ENCODE measurements at places on chromosomes 5 and 9.

- no peak for DNase-seq
Measured at GRCh38 chr9:37870081-37870798, 33.7 kb downstream of the SLC25A51 start.

DNA sequence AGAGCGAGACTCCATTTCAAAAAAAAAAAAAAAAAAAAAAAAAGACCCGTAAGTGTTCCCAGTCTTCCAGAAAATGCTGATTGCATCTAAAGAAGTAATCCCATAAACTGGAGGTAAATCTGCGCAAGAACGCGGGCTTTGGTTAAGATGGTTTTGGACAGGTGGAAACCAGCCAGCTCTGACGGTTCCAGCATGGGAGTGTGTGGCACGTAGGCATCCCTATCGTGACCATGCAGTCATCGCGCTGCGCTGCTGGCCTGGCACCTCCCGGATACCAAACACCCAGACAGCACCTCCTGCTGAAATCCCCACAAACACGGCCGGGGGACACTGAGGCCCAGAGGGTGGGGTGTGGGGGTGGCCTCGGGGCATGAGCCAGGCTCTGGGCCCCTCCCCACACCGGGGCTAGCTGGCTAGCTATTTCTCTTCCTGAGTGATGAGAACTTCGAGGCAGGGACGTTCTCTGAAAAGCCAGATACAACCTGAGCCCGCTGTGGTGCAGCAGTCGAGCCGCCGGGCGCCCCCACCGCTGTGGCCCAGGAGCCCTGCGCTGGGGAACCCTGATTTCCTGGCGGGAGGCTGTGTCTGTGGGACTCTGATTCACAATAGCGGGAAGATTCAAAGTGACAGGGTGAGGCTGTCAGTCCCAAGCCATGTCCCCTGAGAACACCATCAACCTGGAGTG, 32.2 kb upstream of the NOTCH1 start:
- DNase-seq: no peak

DNA sequence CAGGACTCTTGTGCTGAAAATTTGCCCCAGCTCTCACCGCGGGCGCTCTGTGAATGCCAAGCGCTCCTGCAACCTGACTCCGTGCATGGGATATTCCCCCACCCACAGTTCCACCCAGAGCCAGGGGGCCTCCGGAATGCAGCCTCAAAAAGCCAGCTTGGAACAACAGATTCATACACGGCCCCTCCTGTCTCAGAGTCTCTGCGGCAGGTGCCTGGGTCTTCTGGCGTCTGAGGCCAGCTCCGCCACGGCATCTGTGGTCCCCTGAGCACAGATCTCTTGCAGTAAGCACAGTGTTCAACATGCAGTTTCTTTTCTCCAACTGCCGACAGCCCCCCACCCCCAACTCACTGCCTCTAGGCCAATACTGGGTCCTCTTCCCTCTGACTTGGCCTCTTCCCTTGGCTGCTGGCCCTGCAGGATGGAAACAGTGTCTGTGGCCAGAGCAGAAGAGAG, 355.7 kb upstream of the IRX2 start:
- DNase-seq: no peak

DNA sequence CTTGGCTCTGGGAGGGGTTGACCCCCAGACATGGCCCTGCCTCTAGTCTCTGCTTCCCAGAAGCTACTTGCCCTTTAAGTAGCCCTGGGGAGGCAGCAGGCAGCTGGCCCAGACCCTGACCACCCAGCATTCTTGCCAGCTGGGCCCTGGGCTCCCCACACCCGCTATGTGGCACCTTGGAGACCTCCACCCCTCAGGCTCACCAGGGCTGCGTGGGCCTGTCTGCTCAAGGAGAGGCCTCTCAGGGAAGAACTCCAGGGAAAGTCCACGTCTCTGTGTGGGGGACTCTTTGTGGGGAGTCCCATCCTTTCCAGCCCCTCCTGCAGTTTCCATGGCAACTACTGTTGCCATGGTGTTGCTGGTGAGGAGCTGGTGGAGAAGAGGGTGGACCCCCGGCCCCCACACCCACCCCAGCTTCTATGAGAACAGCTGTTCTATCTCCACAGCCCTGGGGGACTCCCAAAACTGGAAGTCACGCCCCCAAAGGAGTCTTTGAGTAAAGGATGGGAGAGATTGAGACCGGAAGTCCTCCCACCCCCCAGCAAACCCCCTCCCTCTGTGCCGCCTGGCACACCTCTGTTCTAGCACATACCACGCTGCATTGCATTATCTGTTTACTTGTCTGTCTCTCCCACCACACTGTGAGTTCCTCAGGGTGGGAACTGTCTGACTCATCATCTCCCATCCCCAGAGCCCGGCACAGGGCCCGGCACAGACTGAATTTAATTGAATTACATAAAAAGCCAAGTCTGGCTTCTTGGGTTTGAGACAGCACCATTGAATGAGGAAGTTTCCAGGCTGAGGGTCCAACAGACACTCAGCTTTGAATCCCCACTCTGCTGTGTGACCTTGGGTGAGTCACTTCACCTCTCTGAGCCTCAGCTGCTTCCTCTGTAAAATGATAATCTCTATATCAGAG, 12.6 kb downstream of the DNM1 start:
- DNase-seq: no peak

DNA sequence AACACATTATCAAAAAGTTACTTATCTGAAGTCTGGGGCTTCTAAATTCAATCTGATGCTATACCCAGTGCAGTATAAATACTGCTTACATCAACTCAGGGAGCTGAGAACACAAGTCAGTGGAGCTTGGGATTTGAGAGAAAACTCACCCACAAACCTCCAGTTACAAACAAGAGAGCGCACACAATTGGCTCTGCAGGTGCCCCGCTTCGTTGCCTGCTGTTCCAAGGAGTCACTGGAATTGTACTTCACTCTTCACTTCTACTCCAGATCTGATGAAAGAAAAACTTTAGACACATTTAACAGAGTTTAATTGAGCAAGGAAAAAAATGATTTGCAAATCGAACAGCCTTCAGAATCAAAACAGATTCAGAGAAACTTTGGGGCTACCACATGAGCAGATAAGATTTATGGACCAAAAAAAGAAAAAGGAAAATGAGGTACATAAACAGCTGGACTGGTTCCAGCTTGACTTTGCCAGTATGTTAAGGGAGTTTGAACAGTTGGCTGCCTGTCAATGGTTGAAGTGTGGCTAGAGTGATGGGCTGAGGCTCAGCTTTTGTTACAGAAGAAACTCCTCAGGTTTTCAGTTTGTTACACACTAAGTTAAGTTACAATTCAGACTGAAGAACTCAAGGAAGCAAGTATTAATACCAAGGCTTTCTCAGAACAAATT, 156.6 kb downstream of the AOPEP start:
- DNase-seq: no peak

DNA sequence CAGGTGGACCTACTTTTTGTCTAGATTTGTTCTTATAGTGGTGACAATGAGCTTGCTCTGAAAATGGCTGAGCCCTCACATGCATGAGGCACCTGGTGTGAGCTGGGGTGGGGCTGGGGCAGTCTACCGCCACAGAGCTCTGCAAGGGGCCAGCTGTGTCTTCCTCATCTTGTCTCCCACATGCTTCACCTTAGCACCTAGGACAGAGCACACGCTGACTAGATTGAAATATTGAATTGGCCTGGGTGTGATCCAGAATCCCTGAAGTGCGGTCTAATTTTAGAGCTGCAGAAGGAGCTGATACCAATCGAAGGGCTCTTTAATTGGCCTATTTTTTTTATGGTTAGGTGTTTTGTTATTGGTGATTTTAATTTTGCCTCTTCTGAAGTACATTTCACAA, 126.1 kb upstream of the NFIB start:
- no peak for DNase-seq

DNA sequence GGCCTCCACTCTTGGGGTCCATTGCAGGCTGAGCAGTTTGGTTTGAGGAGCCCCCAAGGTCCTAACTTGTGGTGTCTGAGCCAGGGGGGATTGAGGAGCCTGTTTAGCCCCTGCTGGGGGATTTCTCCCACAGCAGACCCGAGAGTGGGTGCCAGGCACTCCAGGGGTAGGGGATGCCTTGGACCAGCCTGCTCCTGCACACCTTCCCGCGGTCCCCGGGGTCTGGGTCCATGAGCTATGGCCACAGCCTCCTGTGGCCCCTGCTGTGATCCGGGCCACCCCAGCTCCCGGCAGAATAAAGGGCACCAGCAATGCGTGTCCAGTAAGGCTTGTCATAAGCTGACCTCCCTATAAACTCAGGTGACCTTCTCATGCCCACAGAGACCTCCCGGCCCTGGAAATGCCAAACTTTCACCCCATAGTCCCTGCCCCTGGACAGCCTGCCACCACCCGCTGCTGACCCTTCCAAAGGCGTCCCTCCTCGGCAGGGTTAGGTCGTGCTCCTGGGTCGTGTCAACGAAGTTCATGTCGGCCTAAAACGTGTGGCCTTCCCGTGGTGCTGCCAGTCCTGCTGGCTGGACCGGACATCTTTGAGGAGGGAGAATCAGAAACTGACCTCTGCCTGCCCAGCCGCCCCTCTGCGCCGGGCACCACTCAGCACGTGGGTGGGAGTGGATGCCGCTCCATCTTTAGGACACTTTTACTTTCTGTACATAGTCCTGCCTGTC, 137.6 kb downstream of the MRPL36 start:
- peak; percentile 34 for DNase-seq

- no peak for DNase-seq
Measured at GRCh38 chr9:114404531-114404930, 16.7 kb upstream of the AKNA start.

GRCh38 chr5:129378961-129379360, 81.1 kb upstream of the ADAMTS19 start:
- DNase-seq: no peak

DNA sequence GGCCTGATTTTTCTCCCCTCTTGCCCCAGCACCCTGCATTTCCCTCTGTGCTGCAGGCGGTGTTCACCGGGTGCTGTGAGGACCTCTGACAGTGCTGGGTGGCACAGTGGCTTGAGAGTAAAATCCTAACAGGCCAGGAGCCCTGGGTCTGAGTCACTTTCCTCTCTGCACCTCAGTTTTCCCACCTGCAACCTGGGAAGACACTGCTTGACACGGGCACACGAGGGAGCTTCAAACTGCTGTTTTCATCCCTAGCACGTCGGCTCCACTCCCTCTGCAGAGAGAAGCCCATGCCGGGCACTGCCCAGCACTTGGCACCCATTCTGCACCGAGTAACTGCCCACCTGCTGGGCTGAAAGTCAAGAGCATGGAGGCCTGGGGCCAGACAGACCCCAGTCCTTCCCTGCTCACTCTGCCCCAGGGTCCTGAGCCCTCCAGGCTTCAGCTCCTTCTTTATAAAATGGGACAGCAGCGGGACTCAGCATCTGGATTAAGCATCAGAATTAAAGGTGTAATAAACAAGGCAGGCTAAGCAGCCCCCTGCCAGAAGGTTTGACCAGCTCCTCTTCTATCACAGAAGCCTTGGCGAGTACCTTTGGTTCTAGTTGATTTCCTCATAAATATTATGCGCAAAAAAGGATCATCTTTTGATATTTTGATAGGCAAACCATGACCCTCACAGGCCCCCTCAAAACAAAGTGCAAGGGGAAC, 5.2 kb downstream of the GFI1B start:
- DNase-seq: no peak

DNA sequence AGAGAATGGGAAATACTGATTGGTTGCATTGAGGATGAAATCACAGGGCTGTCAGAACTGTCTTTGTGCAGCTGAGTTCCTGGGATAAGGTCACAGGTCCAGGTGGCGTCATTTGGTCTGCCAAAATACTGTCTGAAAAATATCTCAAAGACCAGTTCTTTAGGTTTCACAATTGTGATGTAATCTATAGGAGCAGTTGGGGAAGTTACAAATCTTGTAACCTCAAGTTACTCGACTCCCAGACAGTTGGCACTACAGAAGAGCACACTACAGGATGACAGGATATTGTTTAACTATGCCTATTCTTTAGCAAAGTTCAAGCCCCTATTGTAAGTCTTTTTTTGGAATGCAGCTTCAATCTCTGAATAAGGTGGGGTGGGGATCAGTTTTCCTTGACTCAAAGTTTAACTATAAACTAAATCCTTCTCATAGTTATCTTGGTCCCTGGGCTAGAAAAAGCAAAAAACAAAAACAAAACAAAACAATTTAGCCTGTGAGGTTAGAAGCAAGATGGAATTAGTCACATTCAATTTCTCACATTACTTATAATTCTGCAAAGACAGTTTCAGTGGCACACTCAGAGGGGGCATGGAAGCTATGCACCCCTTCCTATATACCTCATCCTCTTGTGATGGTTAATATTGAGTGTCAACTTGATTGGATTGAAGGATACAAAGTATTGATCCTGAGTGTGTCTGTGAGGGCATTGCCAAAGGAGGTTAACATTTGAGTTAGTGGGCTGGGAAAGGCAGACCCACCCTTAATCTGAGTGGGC, 276.0 kb downstream of the AUH start:
- no peak for DNase-seq

DNA sequence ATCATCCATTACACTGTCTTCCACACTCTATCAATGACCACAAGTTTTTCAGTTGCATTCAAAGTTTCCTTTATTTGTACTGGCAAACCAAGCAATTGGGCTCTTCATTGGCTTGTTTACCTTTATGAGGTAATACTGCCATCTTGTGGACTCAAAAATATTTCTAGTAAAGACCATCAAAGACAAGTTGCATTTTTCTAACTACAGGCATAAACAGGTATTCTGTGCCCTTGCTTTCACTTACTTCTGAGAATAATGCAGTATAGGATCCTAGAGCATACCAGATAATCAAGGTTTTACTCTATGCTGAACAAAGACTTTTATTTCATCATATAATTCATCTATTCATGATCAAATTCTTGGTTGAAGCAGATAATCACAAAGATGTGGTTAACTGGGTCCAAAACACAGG, 173.7 kb upstream of the POU5F2 start:
- DNase-seq: no peak

- DNase-seq: no peak
Measured at GRCh38 chr5:143427122-143427735, 23.7 kb upstream of the NR3C1 start.

GRCh38 chr5:131649161-131649560, 14.1 kb upstream of the RAPGEF6 start:
- DNase-seq: no peak

DNA sequence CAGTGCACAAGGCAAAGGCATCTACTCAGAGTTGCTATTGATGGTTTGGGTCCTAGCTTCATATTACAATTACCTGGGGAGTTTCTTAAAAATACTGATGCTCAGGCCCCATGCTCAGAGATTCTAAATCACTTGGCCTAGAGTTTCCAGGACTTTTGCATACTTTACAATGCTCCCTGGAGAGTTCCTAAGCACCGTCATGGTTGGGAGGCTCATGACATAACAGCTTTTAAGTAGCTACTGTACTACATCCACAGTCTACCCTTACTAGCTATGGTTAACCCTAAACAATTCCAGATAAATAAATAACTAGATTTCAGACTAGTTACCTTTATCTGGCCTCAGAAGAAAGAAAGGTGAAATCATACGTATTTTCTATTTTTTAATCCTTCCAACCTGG, 414.4 kb downstream of the PDE4D start:
- DNase-seq: no peak

DNA sequence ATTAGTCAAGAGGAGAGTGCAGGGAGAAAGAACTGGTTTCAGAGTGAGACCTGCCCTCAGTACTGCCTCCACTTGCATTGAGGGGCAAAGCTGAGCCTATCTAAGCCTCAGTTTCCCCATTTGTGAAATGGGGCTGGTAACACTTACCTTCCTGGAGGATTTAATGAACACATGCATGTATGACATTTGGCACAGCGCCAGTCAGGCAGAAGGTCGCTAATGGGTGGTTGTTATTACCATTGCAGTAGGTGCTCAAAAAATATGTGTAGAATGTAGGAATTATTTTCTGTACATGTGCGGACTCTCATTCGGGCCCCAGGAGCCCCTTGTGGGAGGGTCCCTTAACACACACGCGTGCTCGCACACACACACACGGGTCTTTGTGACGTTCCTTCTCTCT, 10.9 kb downstream of the FAT2 start:
- DNase-seq: no peak
